Natural killer cell treated with Interleukin-12 subunit alpha and Interleukin-12 subunit beta and Interleukin-15 and Interleukin-18, amount 100 ng/mL, for 72 hours (primary cell): ENCODE measurements at places on chromosomes 4 and X. TPM values are rescaled to one million over a fixed set of nuclear protein-coding genes. Genes with fewer than 3 reads are reported as not detected.

AMELX gene
- not detected for total RNA-seq

DNA sequence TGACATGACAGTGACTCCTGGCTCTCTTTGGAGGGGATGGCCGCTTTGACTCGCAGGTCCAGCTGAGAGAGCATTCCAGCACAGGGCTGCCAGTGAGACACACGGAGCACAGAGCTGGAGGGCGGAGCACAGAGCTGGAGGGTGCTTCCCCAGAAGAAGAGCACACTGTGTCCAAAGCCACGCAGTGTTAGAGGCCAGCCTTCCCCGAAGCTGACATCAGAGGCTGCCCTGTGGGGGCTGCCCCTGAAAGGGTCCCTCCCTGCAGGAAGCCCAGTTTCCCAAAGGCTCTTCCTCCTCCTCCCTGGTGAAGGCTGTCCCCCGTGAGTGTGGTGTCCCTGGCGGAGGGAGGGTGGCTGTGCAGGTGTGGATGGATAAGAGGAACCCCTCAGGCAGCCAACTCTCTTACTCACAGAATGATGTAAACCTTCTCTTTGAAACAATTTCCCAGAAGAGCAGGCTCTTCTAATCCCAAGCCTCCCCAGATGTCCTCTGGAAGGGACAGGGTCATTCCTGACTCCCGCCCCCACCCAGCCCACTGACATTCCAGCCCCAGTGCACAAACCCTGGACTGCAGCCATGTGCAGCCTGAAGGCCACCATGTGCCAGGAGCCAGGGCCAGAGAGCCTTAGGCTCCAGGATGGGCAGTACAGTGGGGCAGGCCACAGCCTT is 53.4 kb downstream of the PSAPL1 start:
- DNase-seq: peak; percentile 38

- no peak for DNase-seq
These were observed 511.6 kb downstream of the PACRGL start for GRCh38 chr4:21211846-21212245.

NWD2 gene
- not detected for total RNA-seq

DNA sequence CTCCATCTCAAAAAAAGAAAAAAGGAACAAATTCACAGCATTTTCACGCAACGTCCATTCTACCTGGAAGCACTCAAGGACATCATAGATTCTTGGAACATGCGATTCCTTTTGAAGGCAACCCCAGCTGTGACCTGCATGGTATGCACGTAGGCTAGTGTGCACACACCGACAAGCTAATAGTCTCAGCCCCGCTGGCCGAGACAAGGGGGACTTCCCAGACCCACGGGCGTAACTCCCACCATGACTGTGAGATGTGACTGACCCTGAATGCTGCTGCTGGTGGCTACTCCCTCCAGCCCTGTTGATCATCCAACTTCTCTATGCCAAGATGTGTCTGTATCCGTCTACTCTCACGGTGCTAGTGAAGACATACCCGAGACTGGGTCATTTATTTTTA is 78.3 kb downstream of the CRLF2 start:
- DNase-seq: no peak

AFM gene
- not detected for total RNA-seq

CNGA1 gene
- total RNA-seq: not detected

- no peak for DNase-seq
These were observed 114.3 kb upstream of the TEX13C start for GRCh38 chrX:125205133-125205917.

- no peak for DNase-seq
These were observed 7.8 kb downstream of the LDB2 start for GRCh38 chr4:16890651-16891050.

- no peak for DNase-seq
These were observed 389.9 kb downstream of the PACRGL start for GRCh38 chr4:21090094-21090666.

IL2RG gene
- 512 TPM for total RNA-seq

INPP4B gene
- 25.6 TPM for total RNA-seq

NLGN4X gene
- not detected for total RNA-seq

DNA sequence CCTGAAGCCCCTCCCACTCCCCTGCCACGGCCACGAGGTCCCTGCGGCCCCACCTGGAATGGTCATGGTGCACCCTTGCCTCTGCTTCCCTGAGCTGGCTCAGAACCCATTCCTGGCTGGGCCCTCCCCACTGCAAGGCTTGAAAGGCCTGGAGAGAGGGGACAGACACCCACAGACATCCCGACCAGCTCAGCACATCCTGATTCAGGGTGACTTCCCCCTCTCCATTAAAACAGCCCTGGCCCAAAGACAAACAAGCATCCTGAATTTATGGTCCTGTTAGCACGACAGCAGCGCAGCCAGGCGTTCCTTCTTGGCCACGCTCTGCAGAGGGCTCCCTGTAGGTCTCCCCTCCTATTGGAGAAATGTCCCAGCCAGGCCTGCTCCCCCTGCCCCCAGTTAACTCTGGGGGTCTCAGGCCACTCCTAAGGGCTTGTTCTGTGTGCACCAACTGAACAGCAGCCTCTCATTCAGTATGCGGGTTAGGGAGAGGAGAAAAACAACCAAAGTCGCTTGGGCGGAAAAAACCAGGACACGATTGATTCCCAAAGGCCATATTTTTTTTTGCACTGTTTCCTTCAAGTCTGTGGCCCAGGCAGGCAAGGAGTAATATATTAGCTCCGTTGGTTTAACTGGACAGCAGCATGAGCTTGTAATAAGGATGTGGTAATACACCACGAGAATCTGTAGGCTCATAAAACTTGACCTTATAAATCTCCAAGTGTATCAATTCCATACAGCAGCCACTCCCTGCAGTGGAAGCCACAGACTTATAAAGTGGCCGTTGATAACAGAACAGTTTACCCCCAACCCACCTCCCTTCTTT is 106.7 kb upstream of the MSX1 start:
- DNase-seq: no peak

OTUD6A gene
- not detected for total RNA-seq

FOXP3 gene
- 0.55 TPM for total RNA-seq

DNA sequence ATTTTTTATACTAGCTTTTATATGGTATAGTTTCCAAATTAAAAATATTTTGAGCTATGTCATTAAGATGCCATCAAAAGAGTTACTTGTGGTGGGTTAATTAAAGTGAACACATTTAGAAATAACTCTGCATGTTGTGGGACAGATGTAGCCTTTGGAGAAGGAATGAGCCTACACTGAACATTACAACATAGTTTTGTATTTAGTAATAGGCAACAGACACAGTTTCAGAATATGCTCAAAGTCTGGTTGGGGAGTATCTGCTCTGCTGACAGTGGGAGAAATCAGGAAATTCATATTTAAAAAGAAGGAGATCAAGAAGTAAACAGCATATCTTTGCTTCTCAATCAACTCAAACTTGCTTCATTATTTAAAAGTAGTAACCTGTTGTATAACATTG is 23.7 kb downstream of the EMCN start:
- no peak for DNase-seq

GRCh38 chrX:50618788-50619558 is 148.3 kb upstream of the DGKK start:
- no peak for DNase-seq

NXF2B gene
- not detected for total RNA-seq

NLGN3 gene
- total RNA-seq: 1.6 TPM

PASD1 gene
- total RNA-seq: not detected

PAGE2 gene
- not detected for total RNA-seq

DNA sequence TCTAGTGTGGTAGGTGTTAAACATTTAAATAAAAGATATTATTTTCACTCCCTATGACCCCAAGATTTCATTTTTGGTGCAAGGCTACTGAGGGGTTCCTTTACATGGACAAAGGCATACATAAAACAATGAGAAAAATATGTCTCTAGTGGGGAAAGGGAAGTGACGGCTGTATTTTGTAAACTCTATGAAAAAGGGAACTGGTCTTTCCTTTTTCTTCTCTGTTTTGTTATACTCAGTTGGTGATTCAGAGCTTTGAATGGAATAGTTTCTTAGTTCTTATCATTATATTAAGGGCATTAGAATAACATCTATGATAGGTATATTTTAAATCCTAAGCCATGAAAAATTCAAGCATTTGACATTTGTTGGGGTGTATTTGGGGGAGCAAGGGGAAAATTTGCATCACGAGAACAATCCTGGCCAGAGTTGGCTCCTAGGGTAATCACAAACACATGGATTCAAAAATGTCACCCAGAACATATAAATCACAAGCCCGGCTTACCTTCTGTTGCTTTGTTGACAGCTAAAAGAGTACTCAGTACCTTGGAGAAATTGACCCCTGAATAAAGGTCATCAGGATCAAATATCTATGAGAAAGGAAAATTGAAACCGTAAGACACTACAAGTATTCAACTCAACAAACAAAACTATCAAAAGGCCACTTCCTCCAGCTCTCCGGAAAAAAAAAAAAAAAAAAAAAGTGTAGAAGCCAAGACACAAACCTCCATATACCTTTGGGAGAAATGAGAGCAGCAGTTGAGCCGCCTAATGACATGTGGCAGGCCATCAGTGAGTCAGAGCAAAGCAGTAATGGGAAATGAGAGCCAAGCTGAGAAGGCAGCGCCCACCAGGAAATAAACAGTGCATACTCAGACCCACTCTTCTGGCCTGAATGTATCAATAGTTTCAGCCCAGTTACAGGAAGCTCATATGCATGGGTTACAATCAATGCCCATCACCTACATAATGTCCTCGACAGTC is 33.4 kb downstream of the ARHGEF6 start:
- no peak for DNase-seq

CXCR3 gene
- total RNA-seq: 14.8 TPM

DNA sequence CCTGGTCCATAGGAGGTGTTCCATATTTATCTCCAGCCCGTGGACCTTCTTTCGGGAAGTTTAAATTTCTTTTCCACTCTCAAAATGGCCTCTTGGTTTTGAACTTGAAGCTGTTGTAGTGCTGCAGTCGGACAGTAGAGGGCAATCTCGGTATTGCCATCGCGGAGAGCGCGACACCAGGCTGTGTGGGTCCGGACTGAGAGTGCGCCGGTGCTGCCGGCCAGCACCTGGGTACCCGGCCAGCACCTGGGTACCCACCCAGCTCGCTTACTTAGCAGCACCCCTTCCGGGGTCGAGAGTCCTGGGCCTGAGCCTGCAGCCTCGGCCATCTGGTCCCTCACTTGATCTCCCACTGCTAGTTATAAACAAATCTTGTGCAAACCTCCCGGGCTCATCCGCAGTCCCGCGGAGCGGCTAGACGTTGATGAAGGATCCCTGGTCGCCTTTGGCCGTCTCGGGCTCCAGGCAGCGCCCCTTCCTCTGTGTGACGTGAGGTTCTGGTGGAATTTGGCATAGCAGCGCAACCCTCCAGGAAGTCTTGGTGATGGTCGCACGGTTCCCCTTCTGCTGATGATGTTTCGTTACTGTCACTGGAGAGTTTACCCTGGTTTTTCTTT is 18.0 kb downstream of the FAM9A start:
- DNase-seq: peak; percentile 68

DNA sequence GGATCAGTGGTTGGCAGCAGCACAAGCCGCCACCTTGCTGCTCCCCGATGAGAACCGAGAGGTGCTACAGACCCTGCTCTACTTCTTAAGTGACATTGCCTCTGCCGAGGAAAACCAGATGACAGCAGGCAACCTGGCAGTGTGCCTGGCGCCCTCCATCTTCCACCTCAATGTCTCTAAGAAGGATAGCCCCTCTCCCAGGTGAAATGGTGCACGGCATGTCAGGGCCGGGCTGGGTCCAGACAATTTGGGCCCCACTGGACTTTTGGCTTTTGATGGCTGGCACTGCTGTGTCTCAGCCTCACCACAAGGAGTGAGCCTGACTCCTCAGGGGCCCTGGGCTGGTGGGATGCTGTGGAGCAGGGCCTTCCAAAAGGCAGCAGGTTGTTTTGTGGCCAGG is 74.1 kb downstream of the STARD8 start:
- DNase-seq: no peak

DNA sequence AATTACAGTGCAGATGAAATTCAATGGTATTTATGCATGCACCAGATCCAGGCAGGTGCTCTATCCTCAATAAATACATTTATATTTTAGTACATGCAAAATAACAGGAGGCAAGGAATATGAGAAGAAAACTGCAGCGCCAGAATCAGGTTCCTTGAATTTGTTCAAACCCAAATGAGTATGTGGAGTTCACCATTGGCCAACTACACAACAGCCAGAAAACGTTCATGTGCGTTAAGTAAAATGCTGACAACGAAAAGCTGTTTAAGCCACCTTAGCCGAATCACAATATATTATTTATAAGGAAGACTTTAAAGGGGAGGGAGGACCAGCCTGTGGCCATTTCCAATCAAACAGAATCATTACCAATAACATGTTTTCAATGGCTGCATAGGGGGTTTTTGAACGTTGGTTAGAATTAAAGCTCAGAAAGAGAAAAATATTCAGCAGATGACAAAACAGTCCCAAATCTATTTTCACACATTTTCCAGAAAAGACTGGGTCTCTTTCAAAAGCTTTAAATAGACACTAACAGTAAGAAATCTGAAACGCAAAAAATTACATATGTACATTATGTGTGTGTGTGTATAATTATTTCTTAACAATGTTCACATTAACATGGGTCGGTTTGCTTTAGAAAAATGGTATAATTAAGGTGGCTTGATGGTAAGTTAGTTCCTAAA is 171.9 kb downstream of the LDB2 start:
- DNase-seq: no peak

MTNR1A gene
- not detected for total RNA-seq

DNA sequence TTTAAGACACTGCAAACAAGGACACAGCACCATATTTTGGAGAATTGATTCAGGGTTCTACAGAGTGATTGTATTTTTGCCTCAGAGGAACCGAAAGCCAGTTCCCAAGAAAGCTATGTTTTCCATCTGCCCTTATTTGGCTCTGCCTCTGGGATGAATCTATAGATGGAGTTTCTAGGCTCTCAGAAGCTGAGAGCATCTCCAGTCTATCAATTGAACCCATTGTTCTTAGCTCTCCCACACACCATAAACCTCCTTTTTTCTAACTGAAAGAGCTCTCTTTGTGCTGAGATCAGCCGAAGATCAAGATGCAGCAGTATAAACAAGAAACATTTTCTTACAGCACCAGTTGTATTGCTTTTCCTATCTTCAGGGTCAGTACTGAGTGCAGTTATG is 16.9 kb downstream of the PLP1 start:
- DNase-seq: no peak
